Activated CD8-positive, alpha-beta memory T cell treated with anti-CD3 and anti-CD28 coated beads for 1 hour (primary cell): ENCODE measurements at places on chromosomes 1 and 21.

DNA sequence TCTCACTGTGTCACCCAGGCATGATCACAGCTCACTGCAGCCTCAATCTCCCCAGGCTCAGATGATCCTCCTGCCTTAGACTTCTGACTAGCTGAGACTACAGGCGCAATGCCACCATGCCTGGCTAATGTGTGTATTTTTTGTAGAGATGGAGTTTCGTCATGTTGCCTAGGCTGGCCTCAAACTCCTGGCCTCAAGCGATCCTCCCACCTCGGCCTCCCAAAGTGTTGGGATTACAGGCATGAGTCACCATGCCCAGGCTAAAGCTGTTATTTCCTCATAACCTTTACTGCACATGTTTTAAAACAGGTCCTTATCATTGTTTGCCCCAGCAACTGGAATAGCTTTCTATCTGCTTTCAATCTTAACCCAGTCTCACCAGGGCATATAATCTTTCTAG is 2.9 kb downstream of the SARS1 start:
- DNase-seq: no peak

DNA sequence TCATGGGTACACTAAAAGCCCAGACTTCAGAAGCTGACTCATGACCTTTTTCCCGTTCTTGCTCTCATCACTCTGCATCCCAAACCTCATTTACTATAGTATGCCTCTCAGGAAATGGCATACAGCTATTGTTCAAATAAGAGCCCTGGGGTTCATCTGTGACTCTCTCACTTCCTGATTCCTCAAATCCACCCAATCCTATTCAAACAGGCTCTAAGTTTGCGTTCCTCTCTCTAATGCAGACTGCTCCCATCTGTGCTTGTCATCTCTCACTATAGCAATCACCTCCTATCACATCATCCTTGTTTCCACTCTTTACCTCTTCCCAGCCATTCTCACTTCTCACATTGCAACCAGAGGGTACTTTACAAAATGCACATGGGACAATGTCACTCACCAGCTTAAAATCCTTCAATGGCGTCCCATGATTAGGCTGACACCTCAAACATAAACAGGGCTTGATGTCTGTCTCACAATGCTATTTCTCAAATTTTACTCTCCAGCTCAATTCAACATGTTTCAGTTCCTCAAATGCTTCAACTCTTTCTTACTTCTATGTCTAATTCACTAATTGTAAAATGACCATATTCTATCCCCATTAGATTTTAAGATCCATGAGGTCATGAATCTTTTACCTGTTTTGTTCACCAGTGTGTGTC is 408.4 kb downstream of the NTNG1 start:
- DNase-seq: no peak

DNA sequence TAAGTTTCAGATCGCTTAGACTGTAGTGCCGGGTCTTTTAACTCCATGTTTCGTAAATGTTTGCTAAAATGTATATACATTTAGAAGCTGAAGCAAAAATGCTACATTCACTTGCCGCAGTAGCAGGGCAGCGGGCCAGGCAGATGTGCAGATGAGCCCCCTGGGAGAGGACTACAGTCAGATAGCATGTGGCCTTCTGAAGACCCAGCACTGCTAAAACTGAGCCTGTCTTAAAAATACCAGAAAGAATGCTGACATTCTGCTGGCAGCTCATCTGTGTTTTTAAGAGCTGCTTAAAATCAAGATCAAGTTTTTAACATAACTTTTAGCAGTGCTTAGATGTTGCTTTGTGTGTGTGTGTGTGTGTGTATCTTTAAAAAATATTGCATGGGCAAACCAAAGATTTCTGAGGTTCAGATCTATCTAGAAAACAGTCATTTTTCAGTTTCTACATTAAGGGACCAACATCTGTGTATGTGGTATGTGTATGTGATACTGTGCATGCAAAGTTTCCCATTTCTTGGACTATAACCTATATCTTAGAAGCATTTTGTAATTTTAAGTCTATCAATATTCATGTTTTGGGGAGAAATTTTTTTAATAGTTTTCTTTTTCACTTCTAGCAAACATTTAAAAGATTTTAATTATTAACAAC is 31.7 kb downstream of the CHRM3 start:
- no peak for DNase-seq

GRCh38 chr1:27448982-27449381 is 41.0 kb downstream of the WASF2 start:
- DNase-seq: no peak

DNA sequence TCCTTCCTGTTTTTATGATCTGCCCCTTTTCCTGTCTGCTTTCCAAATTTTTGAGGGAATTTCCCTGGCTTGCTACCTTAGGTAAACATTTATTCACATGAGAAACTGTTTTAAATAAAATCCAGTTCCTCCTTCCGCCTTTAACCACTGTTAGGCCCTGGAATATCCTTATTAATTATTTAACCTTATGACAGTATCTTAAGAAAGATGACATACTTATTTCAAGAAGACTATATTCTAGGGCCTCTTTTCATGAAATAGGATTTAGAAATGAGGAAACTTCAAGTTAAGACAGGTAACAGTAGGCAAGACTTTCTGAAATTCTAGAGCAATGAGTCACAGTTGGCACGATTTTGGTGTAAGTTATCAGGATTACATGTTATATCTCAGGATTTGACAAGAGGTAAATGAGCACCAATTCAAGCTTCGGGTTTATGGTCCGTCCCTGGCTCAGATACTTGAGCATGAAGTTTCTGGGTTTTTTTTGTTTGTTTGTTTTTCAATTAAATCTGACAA is 2.0 kb upstream of the TNFSF18 start:
- DNase-seq: no peak

GRCh38 chr1:186653312-186653711 is 26.9 kb downstream of the PTGS2 start:
- no peak for DNase-seq

DNA sequence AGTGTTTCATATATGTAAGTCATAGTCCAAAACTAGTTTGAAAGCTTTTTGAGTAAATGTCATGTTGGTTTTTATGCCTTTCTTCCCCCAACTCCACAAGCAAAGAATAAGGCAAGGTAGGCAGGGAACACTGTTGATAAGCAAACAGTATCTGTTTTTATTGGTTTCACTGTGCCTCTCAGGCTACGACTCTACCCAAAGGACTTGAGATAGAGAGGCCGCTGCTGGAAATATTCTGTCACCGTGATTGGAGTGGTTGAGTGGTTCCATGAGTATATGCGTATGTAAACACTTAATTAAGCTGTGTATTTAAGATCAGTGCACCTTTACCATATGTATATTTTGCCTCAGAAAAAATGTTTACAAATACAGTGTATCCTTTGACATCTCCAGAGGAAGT is 138.1 kb upstream of the KIF26B start:
- no peak for DNase-seq

- DNase-seq: no peak
Observed at GRCh38 chr1:207164086-207164485, 60.1 kb downstream of the C4BPA start.

DNA sequence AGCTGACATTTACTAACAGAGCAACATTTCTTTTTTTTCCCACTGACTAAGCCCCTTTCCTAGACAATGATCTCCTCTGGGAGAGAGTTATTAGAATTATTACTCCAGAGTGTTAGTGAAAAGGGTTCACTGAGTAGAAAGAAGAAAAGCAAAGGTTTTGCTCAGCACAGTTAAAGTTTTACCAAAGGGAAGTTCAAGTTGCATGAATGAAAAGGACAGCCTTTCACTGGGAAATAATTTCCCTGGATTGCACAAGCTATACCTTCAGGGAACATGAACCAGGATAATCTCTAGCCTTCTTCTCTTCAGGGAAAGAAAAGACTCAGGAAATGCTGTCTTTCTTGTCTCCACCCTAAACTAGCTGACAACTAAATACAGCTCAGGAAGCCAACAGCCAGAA is 71.4 kb upstream of the ESRRG start:
- no peak for DNase-seq

- DNase-seq: no peak
Observed at GRCh38 chr1:163439471-163439870, 117.7 kb downstream of the NUF2 start.

GRCh38 chr1:62722796-62723195 is 34.6 kb upstream of the DOCK7 start:
- DNase-seq: no peak

DNA sequence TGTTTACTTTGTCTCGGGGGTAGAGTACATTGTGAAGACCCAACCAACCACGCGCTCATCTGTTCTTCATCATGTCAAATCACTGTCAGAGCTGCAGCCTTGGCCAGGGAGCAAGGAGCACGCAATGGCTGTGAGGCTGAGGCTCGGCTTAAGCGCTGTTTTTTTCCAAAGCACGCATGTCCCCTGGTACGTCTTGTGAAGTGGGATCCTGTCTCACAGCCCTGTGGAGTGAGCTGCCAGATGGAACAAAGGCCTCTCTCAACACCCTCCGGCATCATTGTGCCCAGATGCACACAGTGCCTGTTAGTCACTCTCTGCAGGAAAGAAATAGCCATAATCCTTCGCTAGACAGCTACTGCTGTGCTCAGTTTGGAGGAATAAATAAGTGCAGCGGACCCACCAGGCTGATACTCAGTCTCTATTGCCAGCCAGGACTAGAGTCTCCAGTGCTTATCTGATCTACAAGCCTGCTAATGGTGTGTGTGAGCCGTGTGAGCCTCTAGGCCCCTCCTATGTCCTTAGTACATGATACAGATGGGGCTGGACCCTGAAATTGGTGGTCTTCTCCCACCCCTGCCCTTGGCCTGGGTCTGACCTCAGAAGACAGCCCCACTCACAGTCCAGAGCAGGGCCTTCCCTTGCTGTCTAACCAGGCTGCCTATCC is 91.3 kb upstream of the COA6 start:
- no peak for DNase-seq

DNA sequence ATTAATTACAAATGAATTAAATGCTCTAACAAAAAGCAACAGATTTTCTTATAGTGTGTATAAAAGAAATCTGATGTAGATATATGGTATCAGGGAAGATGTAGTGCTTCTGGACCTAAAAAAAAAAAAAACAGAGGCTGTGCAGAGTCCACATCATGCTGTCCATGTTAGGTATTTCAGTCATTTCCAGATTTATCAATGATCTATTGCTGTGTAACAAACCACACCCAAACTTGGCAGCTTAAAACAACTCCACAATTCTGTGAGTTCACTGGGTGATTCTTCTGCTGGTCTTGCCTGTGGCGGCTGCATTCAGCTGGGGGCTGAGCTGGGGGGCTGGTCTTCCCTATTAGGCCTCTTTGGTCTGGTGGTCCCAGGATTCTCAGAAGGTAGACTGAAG is 52.3 kb upstream of the C1orf146 start:
- DNase-seq: no peak

- DNase-seq: no peak
Observed at GRCh38 chr1:8047686-8048445, 21.8 kb upstream of the ERRFI1 start.

DNA sequence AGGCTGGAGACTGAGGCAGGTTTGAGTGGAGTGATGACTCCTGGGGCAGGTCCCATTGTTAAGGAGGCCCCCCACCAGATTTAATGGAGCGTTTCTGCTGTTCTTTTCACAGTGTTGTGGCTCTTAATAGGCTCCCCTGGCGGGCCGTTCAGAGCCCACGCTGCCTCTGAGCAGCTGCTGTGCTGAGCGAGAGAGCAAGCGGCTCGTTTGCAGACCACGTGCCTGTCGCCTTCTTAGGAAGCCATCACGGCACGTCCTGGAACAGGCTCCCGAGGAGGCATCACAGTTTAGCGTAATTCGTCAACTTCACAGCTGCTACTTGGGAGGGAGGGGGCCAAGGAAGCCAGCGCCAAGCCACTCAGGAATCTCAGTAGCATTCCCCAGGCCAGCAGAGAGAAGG is 70.5 kb upstream of the CTTNBP2NL start:
- DNase-seq: no peak

GRCh38 chr1:112637254-112638109 is 17.9 kb downstream of the CAPZA1 start:
- DNase-seq: no peak

GRCh38 chr1:22854688-22855565 is 117.7 kb downstream of the LACTBL1 start:
- DNase-seq: no peak

DNA sequence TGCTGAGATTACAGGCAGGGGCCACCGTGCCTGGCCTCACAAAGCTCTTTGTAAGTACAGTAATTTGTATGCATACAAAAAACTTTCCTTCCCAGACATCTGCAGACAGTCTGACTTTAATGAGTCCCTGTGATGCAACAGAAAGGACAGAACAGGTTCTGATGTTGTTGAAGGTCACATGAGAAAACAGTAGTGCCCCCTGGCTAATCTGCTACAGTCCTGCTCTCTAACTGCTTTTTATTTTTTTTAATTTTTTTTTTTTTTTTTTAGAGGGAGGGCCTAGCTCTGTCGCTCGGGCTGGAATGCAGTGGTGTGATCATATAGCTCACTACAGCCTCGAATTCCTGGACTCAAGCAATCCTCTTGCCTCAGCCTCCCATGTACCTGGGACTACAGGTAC is 36.7 kb downstream of the ACBD3 start:
- no peak for DNase-seq

DNA sequence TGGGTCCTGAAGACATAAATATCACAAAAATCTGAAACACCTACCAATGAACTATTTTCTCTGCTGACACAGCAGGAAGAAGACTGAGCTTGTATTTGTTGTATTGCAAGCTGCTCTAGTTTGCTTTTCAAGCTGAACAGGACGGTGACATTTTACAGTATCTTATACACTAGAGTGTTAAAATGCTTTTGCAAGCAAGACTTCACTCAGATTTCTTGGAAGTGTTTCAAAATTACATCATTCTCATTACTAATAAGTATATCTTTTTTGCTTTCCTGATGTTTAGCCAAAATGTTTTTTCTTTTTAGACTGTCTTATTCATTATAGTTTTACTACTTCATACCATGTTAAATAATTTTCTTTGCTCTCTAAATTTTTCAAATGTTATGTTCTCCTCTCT is 427.1 kb upstream of the CXADR start:
- no peak for DNase-seq

DNA sequence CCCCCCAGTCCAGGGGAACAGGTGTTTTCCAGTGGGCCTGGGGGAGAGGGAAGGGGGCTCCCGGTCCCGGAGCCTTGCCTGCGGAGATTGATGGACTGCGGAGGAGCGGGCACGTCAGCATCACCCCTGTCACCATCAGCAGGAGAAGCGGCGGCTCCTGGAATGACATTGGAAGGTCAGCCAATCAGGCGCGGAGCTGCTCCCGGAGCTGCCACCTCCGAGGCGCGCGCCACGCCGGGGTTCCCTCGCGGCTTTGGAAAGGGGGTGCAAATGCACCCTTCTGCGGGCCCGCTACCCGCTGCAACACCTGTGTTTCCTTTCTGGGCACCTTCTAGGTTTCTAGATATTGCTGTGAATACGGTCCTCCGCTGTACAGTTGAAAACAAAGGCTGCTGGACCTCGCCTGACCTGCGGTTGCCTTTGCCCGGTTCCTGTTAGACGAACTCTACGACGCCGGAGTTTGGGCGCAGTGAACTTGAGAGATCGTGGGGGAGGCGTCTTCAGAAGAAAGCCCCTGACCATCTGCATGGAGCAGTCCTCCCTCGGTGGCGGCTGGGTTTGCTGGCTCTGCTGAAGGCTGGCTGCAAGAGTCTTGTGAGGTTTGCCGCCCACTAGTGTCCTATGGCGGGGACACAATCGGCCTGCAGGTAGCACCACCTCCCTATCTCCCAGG is 5.3 kb downstream of the DSCAM start:
- DNase-seq: no peak

- DNase-seq: no peak
Observed at GRCh38 chr1:77950873-77951272, 28.0 kb downstream of the FUBP1 start.

GRCh38 chr1:35220976-35221375 is 28.0 kb upstream of the SFPQ start:
- no peak for DNase-seq

GRCh38 chr1:65256860-65257708 is 52.3 kb upstream of the DNAJC6 start:
- DNase-seq: no peak

- no peak for DNase-seq
Observed at GRCh38 chr21:14736672-14737071, 190.6 kb upstream of the SAMSN1 start.
